Activated T-cell treated with anti-CD3 and anti-CD28 coated beads, Interleukin-2, amount 50 U/mL, for 4 hours (primary cell): ENCODE measurements at places on chromosomes 5 and 9.

- DNase-seq: no peak
Measured at GRCh38 chr5:147968855-147969254, 62.5 kb upstream of the C5orf46 start.

DNA sequence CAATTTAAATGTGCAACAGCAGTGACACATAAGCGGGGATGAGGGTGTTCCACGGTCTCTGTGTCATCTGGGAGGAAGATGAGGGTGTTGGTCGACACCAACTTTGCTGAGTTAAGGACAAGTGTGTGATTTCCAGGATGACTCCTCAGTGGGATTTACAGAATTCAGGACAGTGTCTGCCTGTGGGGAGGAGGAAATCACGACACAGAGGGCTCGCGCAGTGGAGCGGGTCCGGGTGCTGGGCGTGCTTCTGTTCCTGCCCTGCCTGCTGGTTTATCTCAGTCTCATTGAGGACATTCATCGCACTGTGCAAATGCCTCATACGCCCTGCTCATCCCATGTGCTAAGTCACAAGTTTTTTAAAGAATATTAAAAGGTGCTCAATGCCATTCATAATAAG lies 73.7 kb upstream of the ADAMTS2 start:
- DNase-seq: no peak

DNA sequence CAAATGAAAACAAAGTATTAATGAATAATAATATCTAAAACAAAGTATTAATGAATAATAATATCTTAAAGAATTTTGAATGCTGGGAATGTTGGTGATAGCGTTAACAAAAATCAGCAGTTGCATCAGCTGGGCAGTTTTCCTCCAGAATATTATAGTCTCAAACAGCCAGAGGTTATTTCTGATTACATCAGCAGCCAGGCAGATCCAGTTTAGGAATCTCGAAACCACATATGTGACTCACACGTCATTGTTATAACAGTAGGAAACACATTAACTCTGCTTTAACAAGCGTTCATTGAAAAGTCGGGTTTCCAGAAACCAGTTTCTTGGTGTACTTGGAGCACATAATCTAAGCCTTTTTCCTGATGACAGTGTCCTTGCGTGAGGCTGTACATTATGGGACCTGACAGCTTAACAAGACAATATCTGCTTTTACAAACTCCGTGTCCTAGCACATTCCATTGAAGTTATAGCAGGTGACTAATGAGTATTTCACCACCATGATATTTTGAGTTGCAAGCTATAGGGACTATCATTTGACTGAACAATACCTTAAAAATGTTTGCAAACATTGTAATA lies 559.5 kb upstream of the KLF4 start:
- no peak for DNase-seq

DNA sequence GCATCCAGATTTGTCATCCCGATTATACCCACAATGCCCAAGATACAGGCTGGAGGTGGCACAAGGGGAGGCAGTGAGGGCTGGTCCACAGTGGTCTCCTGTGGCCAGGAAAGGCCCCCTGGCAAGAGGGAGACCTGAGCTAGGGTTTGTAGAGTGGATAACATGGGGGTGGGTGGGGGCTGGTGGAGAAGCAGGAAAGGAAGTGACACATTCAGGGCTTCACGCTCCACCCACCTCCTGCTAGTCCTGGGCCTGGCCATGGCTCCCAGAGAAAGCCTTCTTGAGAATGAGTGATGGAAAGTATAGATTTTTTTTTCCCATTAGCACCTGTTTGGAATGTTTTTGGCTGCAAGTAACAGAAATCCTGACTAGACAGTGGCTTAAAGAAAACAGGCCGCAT lies 81.3 kb downstream of the ANKRD33B start:
- DNase-seq: no peak
